ENCODE measurements at places on chromosomes 16 and 17. TPM values are rescaled to one million over a fixed set of nuclear protein-coding genes. Genes with fewer than 3 reads are reported as not detected.

ZNF287 gene
- total RNA-seq: 3.5 TPM

PHOSPHO1 gene
- total RNA-seq: not detected

RNF222 gene
- not detected for total RNA-seq

TP53TG3C gene
- total RNA-seq: not detected

GLOD4 gene
- 59.3 TPM for total RNA-seq

NLRC5 gene
- total RNA-seq: 18.0 TPM

DVL2 gene
- 39.8 TPM for total RNA-seq

RDM1 gene
- 0.72 TPM for total RNA-seq

VTN gene
- 0.07 TPM for total RNA-seq

ITPRIPL2 gene
- 41.9 TPM for total RNA-seq

TMEM88 gene
- 32.5 TPM for total RNA-seq

LITAFD gene
- not detected for total RNA-seq

KRTAP17-1 gene
- total RNA-seq: not detected

OTOP3 gene
- not detected for total RNA-seq

All from thoracic aorta endothelial cell (primary cell).